ENCODE measurements at places on chromosomes 13 and 19. TPM values are rescaled to one million over a fixed set of nuclear protein-coding genes. Genes with fewer than 3 reads are reported as not detected.

The MIR17HG gene
- 6.4 TPM for total RNA-seq

The ZNF730 gene
- total RNA-seq, result not detected

The CCNA1 gene
- not detected for total RNA-seq

The FZR1 gene
- 130 TPM for total RNA-seq

The KIR2DL4 gene
- not detected for total RNA-seq

The CCDC61 gene
- 6.2 TPM for total RNA-seq

The MCEMP1 gene
- 1.5 TPM for total RNA-seq

The PDX1 gene
- total RNA-seq, result not detected

The DHDH gene
- total RNA-seq, result 0.68 TPM

The ELSPBP1 gene
- total RNA-seq, result not detected

The CSNK1G2 gene
- 141 TPM for total RNA-seq

The GPC6 gene
- total RNA-seq, result not detected

The CKM gene
- total RNA-seq, result not detected

The ZNF493 gene
- 44.6 TPM for total RNA-seq

The WDR87 gene
- not detected for total RNA-seq

The KLK14 gene
- not detected for total RNA-seq

The FFAR3 gene
- not detected for total RNA-seq

The LPAR6 gene
- 5.4 TPM for total RNA-seq
